Amygdala (tissue), 56 donors: ENCODE measurements at places on chromosomes 5 and 9.

GRCh38 chr9:6068983-6069382 is 53.6 kb upstream of the RANBP6 start:
- no peak for DNase-seq

GRCh38 chr9:68998812-68999211 is 15.1 kb downstream of the PRKACG start:
- no peak for DNase-seq

DNA sequence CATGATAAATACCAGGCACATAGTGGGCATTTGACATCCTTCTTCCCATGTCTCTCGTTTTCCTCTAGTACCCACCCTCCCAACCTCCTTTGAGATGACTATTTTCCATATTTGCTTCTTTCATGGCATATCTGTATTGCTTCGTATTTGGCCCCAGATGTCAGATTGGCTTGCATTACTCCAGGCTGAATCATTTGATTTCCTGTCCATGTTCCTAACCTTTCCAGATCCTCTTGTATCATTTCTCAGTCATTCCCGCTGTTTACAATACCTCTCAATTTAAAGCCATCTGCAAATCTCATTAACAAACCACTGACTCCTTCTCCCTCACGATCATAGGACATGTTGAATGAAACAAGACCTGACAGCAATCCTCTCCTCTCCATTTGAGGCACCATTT is 19.9 kb downstream of the MTX3 start:
- no peak for DNase-seq

DNA sequence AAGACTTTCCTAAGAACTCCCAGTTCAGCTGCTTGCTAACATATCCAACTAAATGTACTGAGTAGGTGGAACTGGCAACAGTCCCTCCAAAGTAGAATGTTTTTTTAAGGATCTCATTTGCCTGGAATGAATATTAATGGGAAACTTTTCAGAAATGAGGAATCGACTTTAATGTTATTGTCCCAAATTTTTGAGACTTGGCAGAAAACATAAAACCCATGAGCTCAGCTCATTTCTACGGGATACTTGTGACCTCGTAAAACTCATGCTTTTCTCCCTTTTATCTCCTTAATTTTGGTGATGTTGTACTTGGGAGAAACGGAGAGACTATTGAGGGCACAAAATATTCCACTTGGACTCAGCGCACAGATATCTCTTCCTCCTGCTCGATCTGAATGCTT is 296.8 kb downstream of the EBF1 start:
- no peak for DNase-seq

DNA sequence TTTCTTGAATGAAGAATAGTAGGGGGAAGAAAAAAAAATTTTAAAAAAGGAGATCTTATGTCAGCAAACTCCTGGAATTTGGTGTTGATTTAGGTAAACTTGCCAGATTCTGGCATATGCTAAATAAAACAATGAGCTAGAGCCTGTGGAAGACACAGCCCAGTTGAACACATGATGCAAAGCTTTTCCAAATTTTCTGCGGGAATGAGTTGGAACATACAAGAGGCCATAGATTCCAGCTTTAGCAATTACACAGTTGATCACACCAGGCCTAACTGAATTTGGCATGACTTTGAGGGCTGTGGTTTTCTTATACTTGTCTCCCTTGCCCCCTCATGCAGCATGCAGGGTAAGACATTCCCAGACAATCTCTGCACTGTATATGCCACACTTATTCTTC is 297.0 kb downstream of the SH3GL2 start:
- no peak for DNase-seq

GRCh38 chr9:127197861-127198430 is 66.6 kb upstream of the GARNL3 start:
- no peak for DNase-seq

GRCh38 chr9:76166526-76166925 is 227.7 kb downstream of the RFK start:
- no peak for DNase-seq
